ENCODE measurements at places on chromosomes 4 and X.

DNA sequence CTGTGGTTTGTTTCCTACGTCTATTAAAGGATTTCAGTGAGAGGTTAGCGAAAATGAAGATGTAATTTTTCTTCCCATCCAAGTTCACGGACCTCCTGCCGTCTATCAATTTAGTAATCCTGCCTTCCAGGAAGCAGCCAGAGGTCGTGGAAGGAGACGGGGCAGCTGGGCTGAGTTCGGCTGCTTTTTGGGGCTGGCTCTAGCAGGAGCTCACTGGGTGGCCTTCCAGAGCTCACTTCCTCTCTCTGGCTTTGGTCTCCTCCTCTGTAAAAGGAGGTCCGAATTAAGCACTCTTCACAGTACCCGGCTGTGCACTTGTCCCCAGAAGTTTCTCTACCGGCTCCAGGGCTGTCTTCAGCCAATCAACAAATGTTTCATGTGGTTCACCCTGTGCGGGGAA lies 295.4 kb downstream of the BCOR start:
- no peak for DNase-seq

DNA sequence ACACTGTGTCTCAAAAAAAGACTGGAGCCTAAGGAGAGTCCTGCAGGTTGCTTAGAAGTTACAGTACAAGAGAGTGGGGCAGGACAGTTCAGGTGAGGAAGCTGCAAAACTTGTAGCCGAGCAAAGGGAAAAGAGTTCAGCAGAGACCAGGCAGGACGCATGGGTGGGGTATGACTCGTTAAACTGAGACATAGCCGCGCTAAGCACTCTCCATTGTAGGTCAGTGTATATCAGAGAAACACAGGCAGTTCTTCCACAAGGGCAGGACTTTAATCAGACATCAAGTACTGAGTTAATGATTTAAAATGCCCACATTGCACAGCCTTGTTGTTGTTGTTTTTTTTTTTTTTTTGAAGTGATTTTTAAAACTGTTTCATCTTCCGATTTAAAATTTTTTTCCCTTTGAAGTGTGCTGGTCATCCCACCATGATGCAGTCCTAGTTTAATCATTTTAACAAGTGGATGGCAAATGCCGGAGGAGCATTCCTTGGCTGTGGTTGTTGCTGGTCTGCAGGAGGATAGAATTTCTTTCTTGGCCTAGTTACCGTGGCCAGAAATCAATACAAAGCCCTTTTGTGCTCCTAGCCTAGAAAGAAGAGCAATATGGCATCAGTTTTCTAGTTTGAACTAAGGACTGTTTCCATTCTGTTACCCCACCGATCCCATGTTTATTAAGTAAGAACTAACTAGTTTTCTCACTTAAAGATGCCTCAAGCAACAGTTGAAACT lies 10.3 kb downstream of the LAP3 start:
- DNase-seq, result no peak

DNA sequence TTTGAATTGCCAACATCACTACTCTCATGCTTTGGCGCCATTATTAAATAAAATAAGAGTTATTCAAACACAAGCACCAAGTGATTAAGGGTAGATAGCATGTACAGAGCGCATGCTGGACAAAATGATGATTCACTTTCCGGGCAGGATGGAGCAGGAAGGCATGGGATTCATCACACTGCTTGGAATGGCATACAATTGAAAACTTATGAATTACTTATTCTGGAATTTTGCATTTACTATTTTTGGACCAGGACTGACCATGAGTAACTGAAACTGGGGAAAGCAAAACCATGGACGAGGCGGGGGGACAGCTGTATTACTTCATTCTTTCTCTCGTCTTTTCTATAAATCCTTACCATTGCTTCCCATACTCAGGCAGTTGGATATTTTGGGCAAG lies 28.5 kb upstream of the FGF5 start:
- DNase-seq, result peak; percentile 96

DNA sequence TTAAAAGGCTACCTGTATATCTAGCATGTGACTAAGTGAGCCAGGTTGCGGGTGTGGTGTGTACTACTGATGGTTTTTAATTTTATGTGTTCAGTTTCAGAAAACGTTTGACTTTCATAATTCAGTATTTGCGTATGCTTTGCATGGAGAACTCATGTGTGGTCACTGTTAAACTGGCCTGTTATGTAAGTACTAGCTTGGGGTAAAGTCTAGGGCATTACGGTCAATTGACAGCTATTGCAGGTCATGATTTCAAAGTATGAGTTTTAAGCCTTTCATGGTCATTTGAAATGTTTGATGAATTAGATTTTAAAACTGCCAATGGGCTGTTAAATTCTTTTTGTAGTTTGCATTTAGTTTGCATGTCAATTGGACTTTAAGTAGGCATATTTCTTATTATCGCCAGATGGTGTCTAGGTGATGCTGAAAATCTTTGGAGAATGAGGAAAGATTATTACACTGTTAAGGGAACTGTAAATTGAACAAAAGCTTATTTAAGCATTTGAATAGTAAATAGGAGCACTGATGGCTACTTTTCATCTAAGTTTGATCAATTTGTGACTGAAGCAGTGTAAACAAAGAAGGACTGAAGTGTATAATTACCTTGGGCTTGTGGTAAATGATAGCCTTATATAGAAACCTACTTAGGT lies 563.4 kb downstream of the DACH2 start:
- DNase-seq, result no peak

DNA sequence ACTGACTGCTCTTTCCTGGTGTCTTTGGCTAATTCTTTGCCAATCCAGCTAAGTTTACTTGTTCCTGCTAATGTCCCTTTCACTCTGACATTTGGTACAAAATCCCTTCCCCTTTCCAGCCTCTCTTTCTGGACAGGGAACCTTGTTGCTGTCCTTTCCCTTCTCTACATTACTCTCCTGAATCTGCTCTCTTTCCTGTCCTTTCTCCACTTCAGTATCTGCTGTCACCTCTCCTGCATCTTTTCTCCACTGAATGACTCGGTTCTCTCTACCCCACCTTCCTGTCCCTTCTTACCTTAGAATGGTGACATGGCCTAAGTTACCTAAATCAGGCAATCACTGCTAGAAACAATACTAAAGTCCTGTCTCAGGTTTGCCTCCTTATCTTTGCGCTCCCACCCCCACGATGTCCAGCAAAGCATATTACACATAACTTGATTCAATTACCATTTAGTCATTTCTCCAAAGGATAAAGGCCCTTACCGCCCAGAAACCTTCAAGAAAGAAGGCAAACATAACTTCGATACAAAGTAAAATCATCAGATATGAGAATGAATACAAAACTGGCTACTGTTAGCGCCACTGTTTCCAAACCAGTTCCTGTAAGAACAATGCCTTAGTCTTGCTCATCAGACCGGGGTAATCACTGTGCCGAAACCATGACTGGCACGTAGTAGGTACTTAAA lies 890 bp downstream of the BOD1L1 start:
- no peak for DNase-seq

DNA sequence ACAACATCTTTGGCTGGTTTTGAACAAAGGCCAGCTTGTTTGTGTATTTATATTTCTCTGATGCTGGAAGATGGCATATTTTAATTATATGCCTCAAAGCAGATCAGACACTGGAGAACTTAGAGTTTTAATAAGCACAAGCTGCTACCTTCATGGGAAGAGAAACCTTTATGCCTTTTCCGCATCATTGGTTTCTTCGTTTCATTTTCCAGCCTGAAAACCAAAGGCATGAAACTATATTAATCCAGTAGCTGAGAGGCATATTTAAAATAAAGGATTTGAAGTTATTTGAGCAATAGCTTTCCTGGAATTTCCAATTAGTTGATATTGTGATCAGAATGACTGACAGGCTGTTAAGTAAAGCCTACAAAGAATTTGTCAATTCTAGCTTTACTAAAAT lies 141.0 kb downstream of the ARHGAP24 start:
- no peak for DNase-seq

GRCh38 chr4:121822796-121823504 lies 733 bp downstream of the CCNA2 start:
- no peak for DNase-seq

GRCh38 chrX:130414800-130415199 lies 13.0 kb downstream of the RBMX2 start:
- no peak for DNase-seq

GRCh38 chr4:106329041-106329618 lies 12.8 kb downstream of the AIMP1 start:
- DNase-seq, result peak; percentile 60

- peak; percentile 3 for DNase-seq
These were observed 514.8 kb upstream of the TENM3 start for GRCh38 chr4:181728305-181728966.

GRCh38 chrX:48981178-48981577 lies 9.5 kb upstream of the KCND1 start:
- no peak for DNase-seq

DNA sequence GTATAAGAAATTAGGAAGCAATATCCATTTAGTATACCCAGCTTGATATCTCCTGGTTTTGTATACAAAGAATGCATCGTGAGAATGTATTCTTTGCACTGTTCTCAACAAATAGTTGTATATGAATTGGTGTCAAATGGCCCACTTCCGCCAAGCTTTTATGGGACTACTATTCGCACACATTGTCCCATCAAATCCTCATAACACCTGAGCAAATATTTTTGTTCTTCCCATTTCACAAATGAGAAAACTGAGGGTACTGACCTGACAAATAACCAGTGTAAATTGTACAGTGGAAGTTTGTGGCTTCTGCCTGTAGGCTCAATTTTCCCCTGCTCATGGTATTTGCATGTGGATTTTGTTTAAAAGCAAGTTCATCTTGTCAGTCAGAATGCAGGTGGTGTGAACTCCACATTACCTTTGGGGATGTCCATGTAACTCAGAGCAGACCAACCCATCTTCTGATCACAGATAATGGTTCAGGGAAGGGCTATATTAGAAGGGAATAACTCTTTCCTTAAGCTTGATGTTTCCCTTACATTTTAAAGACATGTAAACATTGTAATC lies 51.5 kb upstream of the FAM241A start:
- DNase-seq, result no peak

DNA sequence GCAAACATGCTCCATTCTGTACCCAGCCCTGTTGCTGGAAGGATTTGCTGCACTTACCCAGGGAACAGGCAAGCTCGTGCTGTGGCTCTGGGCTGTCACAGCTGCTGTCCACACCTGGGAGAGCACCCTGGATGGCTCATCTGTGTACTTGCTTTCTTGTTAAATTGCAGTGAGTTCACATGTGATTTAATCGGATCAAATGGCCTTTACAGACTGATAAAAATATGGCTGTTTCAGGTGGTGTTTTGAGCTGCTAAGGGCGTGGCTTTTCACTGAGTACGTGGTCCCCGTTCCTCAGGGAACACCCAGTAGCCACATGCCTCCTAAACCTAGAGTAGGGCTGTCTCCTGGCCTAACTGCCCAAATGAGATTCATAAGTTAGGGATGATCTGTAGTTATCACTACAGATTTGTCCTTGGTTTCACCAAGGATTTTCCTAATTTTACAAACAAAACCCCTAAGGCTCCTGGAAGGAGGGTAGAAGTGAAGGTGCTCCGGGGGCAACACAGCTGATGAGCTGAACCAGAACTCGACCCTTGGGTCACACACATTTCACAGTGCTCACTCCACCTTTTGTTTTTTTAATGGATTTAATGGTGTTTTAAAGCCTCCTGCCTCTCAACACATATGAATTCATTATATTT lies 13.7 kb downstream of the KLKB1 start:
- DNase-seq, result no peak

DNA sequence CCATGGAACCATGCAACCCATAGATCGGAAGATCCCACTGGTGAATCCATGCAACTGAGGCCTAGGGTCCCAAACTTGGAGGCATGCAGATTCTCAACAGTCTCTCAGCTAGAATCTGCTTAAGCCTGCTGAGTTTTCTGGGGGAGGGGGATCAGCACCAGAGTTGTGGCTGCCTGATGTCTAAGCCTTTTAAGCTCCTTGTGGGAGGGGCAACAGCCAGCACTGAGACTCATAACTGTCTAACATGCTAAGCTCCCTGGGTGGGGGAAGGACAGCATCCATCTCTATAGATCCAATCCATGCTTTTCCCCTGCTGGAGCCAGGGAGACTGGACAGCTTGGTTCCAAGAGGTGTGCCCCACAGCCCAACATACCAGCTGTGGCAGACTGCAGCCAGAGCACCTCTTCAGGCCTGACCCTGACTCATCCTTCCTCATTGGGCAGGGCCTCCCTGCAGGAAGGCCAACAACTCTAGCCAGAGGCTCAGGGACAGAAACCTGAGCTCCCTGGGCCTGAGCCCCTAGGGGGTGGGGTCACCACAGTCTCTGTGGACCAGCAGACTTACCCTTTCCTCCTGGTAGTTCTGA lies 300.1 kb upstream of the SLC7A11 start:
- peak; percentile 10 for DNase-seq

- DNase-seq, result no peak
These were observed 24.8 kb upstream of the RNF4 start for GRCh38 chr4:2443956-2444740.

- no peak for DNase-seq
These were observed 5.9 kb upstream of the MXD4 start for GRCh38 chr4:2267841-2268240.

DNA sequence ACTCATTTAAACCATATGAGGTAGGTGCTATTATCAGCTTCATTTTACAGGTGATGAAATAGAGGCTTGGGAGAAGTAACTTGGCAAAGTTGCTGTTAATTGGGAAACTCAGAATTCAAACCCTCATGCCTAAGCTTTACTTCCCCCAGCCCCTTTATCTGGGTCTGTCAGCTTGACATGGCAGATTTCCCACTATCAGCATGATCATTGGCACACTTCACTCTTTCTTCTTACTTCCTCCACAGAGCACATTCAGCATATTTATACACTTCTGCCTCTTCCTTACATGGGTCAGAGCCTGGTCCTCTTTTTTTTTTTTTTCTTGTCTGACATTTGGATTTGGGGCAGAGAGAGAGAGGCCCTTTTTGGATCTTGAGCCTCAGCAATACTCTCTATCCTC lies 56.5 kb upstream of the ARX start:
- DNase-seq, result no peak

GRCh38 chrX:15748841-15749240 lies 10.8 kb downstream of the CA5B start:
- no peak for DNase-seq

DNA sequence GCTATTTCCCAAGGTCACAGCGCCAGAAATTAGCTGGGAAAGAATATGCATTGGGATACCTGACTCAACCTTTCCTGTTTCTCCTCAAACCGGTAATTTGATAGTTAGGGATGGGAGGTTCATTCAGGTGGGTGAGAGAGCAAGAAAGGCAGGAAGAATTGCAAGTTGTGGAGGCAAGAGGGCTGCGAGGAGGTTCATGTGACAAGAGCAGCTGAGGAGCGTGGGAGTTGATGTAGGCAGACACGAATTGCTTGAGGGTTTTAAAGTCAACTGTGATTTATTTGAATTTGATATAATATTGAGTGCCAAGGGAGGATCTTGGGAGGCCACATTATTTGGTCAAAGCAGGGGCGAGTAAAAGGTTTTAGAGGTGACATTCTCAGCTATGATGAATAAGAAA lies 329.0 kb downstream of the STIM2 start:
- no peak for DNase-seq

GRCh38 chr4:89491761-89492160 lies 184.2 kb upstream of the GPRIN3 start:
- DNase-seq, result no peak

DNA sequence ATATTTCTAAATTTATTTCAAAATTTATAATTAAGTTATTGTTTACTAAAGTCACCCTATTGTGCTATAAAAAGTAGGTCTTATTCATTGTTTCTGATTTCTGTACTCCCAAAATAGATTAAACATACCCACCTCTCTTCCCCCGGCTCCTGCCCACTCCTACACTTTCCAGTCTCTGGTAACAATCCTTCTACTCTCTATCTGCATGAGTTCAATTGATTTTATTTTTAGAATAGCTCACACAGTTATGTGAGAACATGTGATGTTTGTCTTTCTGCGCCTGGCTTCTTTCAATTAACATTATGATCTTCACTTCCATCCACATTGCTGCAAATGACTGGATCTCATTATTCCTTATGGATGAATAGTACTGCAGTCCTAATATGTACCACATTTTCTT lies 269.3 kb downstream of the ACTRT1 start:
- no peak for DNase-seq
